ENCODE measurements at places on chromosomes 5 and 9.

DNA sequence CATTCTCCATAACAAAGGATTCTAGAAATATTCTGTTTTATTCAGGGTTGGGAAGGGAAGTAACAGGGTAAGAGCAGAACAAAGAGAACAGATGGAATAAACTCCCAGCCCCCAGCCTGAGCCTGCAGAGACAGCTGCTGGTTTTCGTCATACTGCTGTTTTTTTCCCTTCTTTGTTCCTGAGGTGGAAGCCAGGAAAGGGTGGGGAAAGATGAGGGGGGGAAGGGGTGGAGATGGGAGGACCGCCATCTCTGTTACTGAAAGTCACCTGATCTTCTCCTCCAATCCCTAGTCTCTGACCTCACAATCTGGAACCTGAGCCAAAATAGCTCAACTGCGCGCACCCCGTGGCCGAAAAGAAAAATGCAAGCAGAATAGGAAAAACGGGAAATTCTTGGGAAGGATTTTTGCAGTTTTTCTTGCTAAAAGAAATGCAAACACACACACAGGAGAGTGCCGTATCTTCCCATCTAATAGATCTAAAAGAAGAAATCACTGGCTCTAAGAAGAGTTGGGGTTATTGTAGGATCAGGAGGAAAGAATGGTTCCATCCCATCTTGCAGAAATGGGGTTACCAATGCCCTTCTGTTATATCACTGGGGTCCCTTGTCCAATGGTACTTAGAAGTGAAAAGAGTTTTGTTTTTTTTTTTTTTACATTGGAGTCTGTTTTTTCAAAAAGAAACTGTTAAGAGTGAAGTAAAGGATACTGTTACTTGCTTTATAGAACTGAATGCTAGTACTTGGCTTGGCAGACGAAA is 57.9 kb downstream of the DIAPH1 start:
- DNase-seq, result peak; percentile 96

GRCh38 chr5:111425205-111425604 is 87.1 kb downstream of the STARD4 start:
- no peak for DNase-seq

DNA sequence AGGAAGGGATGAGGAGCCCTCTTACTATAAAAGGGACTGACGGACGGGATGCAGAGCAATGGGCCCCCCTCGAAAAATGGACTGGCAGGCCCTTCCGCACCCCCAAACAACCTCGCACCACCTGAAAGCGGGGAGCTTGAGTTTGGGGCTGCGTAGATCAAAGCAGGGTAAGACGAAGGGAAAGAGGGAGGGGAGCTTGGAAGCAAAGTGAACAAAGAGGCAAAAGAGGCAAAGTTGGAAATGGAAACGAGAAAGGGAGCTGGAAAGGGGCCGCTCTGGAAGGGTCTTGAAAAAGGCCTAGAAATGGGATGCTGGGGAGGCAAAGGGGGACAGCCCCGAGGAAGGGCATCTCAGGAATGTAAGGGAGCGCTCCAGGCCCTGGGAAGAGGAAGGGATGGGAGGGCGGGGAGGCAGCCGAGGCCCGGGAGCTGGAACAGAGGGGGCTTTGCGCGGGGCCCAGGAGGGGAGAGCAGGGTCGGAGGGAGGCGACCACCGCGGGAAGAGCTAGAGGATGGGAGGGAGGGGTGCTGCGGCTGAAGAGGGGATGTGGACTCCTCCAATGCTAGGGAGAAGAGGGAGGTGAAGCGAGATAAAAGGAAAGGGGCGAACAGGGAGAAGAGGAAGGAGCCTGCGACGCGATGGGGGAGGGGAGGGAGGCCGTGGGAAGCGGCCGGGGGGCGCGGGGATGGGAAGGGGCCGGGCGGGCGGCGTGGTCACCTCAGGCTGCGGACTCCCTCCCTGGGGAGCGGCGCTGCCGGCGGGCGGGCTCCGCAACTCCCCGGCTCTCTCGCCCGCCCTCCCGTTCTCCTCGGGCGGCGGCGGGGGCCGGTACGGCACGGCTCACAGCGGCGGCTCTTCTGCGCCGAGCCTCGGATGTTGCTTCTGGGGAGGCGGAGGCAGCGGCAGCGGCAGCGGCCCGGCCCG is 577 bp downstream of the RNF145 start:
- peak; percentile 31 for DNase-seq

GRCh38 chr9:710951-711745 is 130.3 kb upstream of the DMRT1 start:
- no peak for DNase-seq

DNA sequence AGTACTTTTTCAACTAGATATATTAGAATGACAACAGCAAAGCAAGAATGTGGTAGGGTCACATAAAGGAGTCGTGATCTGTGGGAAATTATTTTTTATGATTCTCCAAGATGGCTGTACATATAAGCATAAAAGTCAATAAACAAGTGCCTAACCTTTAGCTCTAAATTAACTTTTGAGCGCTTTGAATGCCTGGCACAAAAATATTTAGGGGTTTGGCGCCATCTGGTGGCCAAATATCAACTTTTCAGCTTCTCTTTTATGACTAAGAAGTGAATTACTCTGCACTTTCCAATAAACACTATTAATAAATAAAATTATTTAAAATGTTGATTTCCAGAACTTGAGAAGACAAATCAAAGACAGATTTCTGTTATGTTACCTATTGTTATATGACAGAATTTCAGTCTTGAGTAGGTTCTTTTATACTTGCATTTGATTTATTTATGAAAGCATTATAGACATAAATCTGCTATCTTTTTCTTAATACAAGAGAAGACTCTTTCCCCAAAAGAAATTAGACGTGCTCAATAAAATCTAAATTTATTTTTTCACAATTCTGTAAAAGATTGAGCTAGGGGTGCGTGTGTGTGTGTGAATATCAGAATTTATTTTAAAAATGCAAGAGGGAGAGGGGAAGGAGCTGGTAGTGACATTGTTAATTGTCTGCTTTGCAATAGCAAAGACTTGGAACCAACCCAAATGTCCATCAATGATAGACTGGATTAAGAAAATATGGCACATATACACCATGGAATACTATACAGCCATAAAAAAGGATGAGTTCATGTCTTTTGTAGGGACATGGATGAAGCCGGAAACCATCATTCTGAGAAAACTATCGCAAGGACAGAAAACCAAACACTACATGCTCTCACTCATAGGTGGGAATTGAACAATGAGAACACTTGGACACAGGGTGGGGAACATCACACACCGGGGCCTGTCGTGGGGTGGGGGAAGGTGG is 36.7 kb upstream of the ARRDC3 start:
- peak; percentile 58 for DNase-seq

DNA sequence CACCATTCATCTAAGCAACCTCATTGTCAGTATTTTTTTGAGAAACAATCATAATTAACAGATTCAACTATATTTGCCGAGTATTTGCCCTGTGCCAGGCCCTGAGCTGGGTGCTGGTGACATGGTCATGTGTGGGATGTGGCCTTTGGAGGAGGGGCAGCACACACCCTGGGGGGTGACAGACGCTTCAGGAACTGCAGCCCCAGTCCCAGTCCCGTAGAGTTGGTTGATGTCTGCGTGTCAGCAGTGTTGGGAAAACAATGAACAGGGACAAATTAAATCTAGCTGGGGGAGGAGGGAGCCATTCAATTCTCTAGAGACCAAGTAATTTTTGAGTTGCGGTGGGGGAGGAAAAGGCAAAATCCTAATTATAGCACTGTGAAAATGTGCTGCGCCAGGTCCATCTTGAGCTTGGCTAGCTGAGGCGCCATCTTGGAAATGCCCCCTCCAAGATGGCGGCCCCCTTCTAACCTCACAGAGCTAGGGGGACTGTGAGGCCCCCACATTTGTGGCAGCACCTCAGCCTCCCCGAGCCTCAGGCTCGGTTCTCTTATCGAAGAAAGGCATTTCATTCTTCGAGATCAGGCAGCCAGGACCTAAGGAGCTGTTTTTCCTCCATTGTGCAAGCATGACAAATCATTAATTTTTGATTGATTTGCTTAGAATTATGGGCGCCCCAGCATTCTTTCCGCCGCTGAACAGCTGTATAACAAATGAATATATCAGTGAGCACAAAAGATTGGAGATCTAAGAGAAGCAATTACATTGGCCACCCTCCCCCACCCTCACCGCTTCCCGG is 87.8 kb downstream of the ZNF618 start:
- no peak for DNase-seq

GRCh38 chr5:126360467-126360866 is 62.7 kb upstream of the GRAMD2B start:
- no peak for DNase-seq

DNA sequence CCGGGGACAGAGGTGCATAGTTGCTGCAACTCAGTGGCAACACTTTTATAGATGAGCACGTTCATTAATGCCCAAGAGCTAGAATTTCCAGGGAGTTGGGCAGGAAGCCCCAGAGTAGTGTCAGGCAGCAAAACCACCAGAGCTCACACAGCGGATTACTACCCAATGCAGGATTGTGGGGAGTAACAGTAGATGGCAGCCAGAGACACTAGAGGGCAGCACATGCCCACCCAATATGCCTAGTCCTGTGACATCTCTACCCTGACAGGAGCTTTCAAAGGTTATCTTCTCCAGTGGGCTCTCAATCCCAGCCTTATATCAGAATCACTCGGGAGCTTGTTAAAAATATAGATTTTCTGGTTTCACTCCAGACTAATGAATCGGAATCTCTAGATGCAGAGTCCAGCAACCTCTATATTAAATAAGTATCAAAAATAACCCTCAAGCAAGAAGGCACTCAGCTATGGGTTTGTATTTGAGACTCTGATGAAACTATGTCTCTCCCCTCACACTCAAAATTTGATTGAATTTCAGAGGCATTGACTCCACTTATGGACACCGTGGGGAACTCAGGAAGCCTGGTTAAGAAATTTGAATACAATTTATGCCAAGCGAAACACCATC is 58.4 kb upstream of the PHF24 start:
- peak; percentile 85 for DNase-seq

GRCh38 chr5:170053896-170054295 is 51.8 kb upstream of the FOXI1 start:
- no peak for DNase-seq

- no peak for DNase-seq
These were observed 474.1 kb upstream of the TUSC1 start for GRCh38 chr9:26152350-26152749.

- DNase-seq, result no peak
These were observed 104.2 kb upstream of the IER5L start for GRCh38 chr9:129282272-129282671.

GRCh38 chr9:127237801-127238200 is 26.8 kb upstream of the GARNL3 start:
- DNase-seq, result no peak

DNA sequence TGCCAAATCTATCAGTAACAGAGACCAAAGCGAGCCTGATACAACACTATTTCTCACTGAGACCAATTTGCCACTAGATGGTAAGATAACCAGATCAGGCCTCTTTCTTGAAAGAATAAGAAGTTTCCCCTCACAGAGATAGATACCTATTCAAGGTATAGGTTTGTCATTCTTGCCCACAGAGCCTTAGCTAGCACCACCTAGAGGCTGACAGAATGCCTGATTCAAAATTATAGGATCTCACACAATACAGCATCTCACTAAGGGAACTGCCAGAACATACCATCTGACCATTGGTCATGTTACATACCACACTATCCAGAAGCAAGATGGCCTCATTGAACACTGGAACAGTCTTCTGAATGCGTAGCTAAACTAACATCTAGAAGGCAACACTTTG is 166.6 kb upstream of the HCN1 start:
- DNase-seq, result no peak

DNA sequence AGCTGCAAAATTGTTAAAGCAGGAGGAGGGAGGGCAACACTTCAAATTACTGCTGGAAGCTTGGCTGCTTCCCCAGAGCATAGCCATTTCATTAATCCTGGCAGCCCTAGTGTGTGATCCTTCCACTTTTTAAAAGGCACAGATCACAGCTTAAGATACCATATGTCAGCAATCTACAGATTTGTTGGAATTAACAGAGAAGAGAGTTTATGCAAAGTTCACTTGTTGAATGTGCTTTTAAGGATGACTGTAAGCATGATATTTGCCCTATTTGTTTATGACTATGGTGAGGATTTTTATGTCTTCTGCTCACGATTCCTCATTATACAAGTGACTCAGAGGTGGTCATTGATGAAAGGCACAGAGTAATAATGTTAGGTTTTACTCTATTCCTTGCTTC is 156.0 kb upstream of the CDKN2B start:
- no peak for DNase-seq

DNA sequence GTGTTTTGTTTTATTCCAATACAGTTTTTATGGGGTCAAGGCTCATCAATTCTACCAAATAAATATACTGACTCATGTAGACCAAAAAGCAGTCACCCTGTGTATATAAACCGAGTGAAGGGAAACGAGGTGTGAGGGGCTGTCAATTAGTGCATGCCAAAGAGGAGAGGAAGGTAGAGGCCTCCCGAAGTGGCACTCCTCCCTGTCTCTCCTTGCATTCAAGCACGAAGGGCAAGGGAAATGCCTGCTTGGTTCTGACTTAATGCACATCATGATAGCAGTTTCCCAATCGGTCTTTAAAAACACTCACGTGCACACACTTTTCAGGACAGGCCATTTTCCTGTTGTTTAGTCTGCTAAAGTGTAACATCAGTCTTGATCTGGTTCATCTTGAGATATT is 125.6 kb upstream of the SLCO6A1 start:
- no peak for DNase-seq

All from putamen (tissue), 1 donor.